ENCODE measurements at places on chromosomes 16 and 17.

DNA sequence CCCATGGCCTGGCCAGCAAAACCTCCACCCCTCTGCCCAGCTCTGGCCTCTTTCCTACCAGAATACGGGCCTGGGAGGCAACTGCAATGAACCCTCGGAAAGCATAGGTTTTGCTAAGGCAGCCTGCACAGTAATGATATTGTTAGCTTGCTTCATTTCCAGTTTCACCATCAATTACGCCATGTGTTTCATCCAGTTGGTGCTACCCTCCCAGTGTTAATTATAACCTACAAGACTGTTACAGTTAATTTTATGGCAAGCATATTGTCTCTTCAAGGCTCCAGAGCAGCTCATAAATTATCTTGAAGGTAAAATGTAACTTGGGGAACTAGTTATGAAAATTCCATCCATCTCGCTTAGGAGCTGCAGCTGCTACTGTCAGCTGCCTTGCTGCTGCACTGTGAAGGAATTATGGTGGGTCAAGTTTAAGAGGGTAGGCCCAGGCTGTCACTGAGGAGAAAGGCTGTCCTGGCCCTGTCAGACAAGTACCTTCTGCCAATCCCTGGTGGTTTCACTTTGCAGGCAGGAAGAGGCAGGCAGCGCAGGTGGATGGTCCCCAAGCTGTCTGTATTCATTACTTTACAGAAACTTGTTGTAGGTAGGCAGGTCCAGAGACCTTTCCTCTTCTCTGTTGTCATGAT lies 242.9 kb downstream of the FTO start:
- no peak for DNase-seq

GRCh38 chr16:76910931-76911330 lies 280.1 kb upstream of the MON1B start:
- no peak for DNase-seq

DNA sequence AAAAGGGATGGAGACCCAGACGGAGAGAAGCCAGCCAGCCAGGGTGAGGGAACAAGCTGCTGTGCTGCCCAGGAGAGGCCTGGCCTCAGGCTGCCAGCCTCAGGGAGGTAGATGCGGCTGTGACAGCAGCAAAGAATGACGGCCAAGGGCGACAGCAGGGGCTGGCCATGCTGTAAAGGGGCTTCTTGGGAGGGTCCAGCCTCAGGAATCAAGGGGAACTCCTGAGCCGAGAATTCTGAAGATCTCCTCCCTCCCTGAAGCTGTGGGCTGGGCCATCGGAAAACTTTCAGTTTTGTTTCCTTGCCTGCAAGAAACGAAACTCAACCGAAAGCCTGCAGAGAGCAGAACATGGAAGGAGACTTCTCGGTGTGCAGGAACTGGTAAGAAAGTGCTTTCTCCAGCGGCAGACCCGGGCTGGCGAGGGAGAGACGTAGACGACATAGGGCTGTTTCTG lies at the start of gene XAF1:
TSS of gene XAF1 (plus strand) at position 316 of the 454 bp plus-strand sequence. CDS start at position 349, 33 bp downstream.
- DNase-seq = no peak

DNA sequence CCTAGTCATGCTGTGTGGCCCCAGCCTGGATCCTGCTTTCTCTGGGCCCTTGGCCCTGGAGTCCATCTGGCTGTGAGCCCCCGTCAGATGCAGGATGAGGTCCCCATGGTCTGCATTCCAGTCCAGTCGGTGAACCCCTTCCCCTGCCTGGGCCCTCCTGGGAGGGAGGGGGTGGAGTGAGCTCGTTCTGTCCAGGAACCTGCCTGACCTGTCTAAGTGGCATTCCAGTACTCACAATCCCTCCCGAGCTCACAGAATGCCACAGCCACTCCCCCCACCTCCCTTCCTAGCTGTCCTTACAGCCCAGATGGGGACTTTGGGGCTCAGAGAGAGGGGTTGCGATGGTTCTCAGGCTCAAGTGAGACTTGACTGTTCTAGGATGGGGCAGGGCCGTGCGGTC lies 15.5 kb downstream of the SPNS2 start:
- no peak for DNase-seq

- DNase-seq = no peak
These were observed 15.4 kb downstream of the RBFOX3 start for GRCh38 chr17:79595471-79595870.

DNA sequence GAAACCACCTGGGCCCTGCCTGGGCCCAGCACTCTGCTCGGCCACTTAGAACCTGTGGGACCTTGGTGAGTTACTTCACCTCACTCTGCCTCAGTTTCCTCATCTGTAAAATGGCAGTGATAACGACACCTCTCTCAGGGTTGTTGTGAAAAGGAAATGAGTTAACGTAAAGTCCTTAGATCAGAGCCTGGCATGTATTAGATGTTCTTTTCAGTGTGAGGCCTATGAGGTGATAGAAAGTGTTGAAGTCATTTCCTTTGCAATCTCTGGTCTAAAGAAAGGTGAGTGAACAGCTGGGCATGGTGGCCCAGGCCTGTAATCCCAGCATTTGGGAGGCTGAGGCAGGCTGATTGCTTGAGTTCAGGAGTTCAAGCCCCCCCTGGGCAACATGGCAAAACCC lies 51.7 kb upstream of the LGALS9 start:
- no peak for DNase-seq

DNA sequence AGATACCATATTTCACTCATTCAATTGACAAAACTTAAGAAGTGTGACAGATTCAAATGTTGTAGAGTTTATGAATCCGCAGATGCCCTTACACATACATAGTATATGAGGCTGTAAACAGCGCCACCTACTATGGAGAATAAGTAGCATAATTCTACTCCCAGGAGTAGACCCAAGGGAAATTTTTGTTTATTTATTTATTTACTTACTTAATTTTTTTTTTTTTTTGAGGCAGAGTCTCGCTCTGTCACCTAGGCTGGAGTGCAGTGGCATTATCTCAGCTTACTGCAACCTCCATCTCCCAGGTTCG lies 35.5 kb downstream of the GAN start:
- no peak for DNase-seq

- DNase-seq = no peak
These were observed 985 bp upstream of the SLFN12 start for GRCh38 chr17:35433075-35433894.

DNA sequence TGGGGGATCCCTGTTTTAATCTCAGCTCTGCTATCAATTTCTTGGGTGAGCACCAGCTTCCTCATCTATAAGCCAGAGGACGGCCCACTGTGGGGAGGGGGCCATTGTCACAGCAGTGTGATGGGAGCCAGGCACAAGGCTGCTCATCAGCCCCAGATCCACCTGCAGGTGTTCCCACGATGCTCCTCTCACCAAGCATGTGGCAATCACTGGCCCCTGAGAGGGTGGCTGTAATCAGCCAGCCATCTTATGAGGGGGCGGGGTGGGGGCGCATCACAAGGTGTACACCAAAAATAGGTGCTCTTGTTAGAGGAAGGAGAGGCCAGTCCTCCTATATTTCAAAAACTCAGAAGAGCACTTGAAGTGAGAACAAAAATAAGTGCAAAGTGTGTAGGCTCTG lies 31.2 kb downstream of the HNF1B start:
- DNase-seq = no peak

DNA sequence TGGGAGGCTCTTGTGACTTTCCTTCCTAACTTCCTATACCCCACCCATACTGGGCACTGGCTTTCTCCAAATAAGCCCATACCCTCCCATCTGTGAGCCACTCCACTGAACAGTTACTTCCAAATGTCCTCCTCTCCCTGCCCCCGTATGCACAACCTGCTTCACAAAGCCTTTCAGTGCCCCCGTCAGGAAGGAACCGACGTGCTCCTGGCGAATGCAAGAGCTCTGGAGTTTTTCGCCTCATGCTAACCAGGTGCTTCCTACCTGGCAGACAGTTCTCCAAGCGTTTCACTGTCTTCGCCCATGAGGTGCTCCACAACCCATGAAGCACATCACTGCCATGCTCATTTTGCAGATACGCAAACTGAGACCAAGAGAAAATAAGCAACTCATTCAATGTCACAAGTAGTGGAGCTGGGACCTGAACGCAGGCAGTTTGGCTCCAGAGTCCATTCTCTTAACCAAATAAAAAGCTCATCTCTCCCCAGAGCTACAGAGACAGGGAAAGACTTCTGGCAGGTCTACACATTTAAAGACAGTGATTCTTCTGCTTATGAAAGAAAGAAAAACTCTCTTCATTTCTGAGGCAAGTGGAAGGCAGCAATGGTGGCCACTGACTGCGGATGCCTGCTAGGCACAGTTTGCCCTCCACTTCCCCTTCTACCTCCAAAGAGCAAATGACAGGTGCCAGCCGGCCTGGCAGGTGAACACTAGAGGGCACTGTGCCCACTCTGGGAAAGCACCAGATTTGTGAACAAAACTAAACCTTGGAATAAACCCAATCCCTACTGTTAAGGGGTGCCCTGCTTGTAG lies 23.8 kb downstream of the SPHK1 start:
- DNase-seq = no peak

GRCh38 chr16:13435873-13436474 lies 484.0 kb upstream of the ERCC4 start:
- DNase-seq = no peak

GRCh38 chr17:36632916-36633771 lies 31.8 kb downstream of the MRM1 start:
- no peak for DNase-seq

GRCh38 chr17:72865954-72866353 lies 226.5 kb downstream of the SLC39A11 start:
- no peak for DNase-seq

DNA sequence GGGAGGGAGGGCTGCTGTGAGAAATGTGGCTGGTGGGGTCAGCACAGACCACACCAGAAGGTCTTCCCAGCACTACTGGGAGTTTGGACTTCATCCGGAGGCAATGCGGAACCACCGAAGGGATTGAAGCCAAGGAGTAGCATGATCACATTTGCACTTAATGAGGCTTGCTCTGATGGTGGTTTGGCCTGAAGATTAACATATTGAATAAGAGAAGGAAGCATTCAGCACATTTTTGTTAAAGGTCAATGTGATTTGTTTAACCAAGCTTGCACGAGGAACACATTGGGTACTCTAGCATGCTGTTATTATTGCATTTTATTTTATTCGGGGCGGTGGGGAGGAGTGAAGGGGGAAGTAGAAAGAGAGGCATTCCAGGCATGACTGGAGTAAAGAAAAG lies 378.6 kb downstream of the UTP18 start:
- no peak for DNase-seq

GRCh38 chr16:77434022-77434529 lies 758 bp downstream of the ADAMTS18 start:
- no peak for DNase-seq

DNA sequence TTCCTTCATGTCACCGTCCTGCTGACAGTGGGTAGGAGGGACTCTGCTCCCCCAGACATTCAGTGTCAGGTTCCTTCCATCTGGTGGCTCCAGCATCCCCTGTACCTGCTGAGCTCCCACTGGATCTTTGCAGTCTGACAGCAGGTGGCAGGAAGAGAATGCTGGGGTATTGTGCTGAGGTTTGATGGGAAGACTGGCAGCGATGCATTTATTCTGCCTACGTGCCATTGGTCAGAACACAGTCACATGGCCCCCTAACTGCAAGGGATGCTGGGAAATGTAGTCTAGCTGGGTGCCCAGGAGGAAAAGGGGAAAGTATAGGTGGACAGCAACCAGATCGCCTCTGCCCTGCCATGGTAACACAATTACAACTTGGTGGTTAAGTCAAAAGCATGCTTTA lies 44.4 kb downstream of the IRX3 start:
- no peak for DNase-seq

DNA sequence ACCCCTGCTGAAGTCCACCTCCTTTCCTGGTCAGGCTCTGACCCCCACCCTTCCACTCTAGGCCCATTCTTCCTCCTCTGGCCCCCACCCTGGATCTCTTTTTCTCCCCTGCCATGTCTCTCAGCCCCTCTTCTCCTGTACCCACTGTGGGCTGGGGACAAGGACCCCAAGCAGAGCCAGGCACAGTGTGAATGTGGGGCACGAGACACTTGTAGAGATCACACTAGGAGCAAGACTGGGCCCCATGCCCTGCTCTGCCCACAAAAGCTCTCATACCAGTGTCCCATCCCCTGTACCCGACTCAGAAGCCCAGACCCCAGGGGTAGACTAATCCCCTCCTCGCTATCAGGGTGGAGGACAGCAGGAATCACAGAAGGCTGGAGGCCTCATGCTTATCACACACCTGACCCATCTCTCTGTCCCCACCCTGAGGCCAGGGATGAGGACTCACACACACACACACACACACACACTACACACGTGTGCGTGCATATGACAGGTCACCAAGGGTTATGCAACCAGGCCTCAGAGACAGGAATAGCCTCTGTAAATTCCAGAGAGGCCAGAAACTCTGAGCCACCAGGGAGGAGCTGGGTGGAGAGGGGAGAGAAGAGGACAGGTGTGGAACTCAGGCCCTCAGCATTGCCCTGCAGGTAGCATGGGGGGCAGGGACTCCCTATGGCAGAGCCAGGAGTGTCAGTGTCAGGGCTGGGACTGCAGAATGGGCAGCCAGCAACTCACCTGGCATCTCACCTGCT lies 21.1 kb downstream of the ARHGAP27 start:
- no peak for DNase-seq

DNA sequence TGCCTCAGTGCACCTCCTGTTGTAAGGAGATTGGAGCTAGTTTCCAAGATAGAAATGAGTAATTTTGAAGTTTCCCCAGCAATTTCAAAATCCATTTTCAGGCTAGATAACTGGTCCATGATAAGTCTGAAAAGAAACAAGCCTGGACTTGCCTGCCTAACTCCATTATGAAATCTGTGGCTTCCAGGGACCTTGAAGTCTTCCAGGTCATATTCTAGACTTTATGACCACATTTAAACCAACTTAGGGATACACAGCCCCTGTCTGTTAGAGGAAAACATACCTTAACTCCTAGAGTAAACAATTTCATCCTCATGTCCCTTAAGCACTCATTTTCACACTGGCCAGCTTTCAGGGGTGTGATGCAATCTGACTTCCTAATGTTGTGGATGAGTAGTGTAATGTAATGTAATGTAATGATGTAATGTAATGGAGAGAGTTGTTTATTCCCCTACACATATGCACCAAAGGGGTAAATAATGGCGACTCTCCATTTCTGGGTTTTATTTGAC lies 96.7 kb upstream of the FAM20A start:
- no peak for DNase-seq

DNA sequence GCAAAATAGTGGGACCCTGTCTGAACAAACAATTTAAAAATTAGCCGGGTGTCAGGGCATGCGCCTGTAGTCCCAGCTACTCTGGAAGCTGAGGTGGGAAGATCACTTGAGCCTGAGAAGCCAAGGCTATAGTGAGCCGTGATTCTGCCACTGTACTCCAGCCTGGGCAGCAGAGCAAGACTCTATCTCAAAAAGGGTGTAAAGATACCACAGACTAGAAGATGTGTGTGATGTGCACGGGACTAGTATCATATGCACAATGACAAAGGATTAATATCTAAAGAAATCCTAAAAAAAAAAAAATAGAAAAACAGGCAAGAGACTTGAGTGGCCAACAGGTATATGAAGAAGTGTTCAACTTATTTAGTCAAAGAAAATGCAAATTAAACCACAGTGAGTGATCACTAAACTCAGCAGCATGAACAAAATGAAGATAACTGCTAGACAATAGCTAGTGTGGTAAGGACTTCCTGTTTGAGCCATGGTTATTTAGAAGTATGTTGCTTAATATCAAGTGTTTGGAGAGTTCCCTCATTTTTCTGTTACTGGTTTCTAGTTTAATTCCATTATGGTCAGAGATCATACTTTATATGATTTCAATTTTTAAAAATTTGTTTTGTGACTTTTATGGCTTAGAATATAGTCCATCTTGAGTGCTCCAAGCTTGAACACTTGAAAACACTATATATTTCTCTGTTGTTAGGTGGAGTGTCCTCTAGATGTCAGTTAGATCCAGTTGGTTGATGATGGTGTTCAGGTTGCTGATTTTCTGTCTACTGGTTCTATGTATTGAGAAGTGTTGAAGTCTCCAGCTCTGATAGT lies 14.7 kb upstream of the SLX4 start:
- DNase-seq = no peak

- no peak for DNase-seq
These were observed 6.2 kb downstream of the STXBP4 start for GRCh38 chr17:54974759-54975158.

Measured in cortex of kidney (tissue), 1 donor.